COR-L47 (cell line): ENCODE measurements at places on chromosomes 5 and 9.

GRCh38 chr5:6461006-6461405 is 12.3 kb downstream of the UBE2QL1 start:
- DNase-seq = no peak

DNA sequence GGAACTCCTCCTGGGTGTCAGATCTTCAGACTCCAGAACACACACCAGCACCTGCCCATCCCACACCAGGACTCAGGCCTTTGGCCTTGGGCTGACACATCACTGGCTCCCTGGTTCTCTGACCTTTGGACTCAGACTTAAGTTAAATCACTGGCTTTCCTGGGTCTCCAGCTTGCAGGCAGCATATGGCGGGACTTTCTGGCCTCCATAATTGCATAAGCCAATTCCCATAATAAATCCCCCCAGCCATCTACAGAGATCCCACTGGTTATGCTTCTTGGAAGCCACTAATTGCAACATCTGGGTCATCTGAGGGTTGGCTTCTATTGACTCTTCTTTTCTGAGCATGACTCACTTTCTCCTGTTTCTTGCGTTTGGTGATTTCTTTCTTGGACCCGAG is 80.3 kb upstream of the SARDH start:
- DNase-seq = no peak

GRCh38 chr5:71836559-71837112 is 117.6 kb downstream of the CARTPT start:
- no peak for DNase-seq

DNA sequence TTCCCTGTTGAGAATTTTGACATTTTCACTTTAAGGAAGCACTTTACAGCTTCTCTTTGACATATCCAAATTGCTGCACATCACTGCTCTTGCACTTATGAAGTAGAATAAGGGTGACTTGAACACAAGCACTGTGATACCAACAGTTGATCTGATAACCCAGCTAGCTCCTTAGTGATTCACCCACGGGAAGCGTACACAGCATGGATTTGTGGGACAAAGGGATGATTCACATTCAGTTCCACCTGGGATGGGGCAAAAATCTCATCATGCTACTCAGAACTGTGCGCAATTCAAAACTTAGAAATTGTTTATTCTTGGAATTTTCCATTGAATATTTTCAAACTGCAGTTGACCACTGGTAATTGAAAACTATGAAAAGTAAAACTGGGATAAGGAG is 1565.5 kb upstream of the CDH9 start:
- DNase-seq = no peak

DNA sequence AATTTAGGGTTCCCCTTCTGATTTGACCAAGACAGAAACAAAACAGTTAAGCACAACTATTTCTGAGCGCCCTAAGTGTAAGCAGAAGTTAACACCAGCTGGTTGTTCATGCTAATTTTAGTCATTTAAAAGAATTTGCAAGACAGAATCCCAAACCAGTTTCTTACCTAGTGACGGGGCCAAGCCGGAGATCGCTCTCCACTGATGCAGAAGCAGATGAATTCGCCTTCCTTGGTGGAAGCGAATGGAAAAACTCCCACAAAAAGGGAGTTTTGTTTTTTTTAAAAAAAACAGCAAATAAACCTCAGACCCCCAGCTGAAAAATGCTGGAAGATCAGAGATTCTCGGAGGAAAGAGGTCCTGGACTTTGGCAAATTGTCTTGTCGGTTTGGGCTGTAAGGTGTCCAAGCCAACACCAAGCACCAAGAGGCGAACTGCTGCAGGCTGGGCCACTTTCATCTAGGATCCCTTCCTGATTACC is 47.4 kb upstream of the GLDC start:
- no peak for DNase-seq

DNA sequence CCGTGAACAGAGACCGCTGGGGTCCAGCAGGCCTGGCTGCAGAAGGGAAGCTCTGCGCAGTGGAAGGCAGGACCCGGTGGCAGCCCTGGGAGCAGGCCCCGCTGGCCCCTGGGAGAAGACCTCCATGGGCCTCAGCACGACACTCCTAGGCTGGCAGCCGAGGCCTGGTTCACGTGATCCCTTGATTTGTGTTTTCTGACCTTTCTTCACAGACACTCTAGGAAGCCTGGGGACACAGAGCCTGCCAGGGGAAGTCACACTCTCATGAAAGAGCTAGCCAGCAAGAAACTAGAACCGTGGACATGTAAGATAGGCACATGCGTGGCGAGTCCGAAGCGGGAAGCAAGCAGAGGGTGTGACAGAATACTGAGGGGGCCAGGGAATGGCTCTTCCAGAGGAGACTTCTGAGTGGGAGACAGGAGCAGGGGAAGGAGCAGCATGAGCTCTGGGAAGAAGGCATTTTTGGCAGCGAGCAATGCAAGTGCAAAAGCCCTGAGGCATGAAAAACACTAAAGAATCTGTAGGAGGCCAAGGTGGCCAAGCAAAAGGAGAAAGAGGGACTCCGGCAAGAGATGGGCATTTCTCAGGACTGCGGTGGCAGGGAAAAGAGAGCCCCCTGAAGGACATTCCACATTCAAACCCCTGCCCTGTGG is 26.6 kb upstream of the IL17B start:
- DNase-seq = no peak
